Mammary epithelial cell (primary cell): ENCODE measurements at places on chromosomes 13 and 19.

DNA sequence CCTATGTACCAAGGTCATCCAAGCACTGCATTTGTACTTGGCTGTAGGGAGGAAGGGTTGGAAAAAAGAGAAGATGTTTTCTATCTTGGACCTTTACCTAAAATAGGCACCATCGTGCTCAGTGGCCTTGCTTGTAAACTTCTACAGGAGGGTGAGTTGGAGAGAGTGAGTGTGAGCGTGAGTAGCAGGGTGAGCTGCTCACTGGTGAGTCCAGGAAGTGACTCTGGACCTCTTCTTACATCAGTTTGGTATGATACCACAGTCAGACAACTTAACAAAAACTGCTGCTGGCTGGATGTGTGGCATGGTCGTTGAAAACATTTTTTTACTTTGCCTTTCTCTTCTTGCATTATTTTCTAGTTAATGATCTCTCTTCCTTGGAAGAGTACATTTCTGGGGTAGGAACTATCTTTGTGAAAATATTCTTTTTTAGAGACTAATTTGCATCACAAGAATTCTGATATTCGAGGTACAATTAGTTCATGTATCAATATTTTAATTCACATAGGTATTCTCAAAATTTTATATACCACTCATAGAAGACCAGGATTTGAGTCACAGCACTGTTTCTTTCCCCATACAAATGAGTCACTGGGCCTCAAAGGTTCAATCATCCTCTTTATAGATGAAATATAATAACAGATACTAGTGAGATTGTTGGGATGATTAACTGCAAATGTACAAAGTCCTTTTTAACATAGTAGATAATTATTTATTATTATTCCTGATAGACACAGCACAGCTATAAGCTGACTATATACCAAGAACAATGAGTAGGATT is 651 bp downstream of the SERPINE3 start:
- DNase-seq: peak; percentile 38

DNA sequence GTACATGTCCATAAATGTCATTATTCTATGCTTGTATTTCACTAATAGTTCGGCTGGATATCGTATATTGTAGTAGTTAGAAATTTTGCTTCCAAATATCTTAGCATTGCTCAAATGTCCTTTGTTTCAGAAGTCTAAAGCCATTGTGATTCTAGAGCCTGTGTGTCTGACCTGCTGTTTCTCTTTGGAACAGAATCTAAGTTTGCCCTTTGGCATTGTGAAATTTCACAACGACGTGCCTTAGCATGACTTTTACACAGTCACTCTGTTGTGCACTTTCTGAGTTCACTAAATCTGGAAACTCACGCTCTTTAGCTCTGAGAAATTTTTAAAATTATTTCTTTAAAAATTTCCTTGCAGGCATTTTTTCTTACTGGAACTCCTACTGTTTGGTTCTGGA is 152.2 kb downstream of the TBC1D4 start:
- DNase-seq: peak; percentile 64

DNA sequence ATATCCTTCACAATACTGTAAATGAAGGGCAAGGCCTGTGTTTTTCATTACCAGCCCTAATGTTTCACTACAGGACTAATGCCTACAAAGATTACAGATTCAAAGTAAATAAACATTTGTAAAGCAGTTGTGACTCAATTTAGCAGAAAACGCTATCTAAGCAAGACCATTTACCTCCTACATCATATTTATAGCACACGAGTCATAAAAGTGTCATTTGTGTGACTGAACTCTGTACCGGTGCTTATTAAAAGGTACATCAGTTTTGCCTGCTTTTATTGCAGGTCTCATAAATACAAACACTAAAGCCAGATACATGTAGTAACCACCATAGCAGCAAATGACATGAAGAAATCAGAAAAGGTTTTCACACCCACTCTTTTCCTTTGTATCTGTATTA is 61.5 kb upstream of the SLC15A1 start:
- no peak for DNase-seq

DNA sequence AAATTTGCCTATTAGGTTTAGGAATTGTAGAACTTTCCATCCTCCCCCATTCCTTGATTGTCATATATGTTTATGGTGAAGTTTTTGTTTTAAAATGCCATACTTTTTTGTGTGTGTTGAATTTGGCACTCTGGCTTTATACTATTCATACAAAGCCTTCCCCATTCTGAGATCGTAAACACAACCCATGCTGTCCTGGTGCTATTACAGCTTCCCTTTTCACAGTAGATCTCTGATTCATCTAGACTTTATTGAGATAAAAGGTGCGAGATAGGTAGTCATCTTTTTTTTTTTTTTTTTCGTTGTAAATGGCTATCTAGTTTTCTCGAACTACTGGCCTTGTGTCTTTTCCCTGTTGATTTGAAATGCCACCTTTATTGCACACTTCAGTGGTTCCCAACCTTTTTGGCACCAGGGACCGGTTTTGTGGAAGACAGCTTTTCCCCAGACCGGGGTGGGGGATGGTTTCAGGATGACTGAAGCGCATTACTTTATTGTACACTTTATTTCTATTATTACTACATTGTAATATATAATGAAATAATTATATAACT is 94.6 kb downstream of the LRCH1 start:
- no peak for DNase-seq

- DNase-seq: no peak
These were observed 1.9 kb upstream of the SLITRK1 start for GRCh38 chr13:83884141-83884540.

DNA sequence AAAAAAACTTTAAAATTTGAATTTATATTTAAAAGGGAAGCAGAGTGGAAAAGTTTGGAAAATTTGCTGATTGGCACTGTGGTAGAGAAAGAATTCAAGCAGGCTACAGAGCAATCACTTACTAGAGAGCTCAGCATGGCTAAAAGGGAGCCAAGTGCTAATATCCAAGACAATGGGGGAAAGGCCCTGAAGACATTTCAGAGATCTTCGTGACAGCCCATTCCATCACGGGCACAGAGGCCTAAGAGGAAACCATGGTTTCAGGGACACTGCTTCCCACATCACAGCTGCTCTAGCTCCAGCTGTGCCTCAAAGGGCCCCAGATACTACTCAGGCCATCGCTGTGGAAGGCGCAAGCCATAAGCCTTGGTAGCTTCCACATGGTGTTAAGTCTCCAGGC is 73.7 kb downstream of the SGCG start:
- no peak for DNase-seq

DNA sequence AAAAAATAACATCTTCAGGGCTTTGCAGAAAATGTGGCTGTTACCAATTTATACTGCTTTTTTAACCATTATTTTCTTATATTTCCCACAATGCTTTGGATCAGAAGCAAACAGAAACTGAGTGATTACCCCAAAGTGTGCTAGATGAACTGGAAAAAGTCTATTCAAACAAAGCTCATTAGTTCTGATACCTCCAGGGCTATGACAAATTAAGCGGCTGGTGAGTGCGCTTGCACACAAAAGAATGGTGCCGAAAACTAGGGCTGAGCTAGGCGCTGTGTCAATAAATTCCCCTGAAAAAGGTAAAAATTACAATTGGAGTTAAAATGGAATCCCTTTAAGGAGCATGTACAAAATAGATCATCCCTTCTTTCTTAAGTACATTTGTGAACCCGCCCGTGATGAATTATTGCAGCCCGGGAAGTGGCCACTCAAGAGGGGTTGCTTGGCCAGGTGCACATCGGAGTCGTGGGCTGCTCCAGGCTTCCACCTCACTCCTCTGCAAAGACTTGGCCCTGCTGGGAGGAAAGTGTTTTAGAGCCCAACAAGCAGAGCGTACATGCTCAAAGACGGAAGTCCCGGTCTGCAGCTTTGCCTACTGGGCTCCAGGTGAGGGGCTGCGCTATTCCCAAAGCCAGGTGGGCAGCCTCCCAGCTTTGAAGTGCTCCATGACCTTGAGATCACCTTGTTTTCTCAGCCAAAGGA is 164.0 kb upstream of the ZNF507 start:
- no peak for DNase-seq

DNA sequence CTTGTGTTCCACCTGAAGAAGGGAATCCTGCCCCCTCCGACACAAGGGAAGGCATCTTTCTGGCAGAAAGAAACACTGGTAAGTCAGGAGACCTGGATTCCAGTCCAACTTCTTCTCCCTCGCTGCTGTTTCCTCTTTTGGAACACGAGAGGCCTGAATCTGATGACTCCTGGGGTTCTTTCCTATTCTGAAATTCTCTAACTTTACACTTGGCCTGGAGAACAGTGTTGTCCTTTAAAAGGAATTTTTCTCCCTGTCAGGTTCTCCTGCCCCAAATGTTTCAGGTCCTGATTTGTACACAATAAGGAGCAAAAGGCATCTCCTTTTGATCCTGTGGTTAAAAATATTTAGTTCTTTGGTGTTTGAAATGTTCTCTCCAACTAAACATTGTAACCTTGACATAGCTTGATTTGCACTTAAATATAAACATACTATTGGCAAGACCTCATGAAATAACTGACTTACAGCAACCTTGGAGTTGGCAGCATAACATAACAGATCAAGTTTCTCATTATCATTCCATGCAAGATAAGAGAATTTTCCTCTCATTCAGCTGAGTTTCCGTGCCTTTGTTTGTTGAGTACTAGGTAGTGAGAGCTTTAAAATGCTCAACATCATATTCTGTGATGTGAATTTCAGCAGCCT is 244.8 kb downstream of the COG6 start:
- no peak for DNase-seq

DNA sequence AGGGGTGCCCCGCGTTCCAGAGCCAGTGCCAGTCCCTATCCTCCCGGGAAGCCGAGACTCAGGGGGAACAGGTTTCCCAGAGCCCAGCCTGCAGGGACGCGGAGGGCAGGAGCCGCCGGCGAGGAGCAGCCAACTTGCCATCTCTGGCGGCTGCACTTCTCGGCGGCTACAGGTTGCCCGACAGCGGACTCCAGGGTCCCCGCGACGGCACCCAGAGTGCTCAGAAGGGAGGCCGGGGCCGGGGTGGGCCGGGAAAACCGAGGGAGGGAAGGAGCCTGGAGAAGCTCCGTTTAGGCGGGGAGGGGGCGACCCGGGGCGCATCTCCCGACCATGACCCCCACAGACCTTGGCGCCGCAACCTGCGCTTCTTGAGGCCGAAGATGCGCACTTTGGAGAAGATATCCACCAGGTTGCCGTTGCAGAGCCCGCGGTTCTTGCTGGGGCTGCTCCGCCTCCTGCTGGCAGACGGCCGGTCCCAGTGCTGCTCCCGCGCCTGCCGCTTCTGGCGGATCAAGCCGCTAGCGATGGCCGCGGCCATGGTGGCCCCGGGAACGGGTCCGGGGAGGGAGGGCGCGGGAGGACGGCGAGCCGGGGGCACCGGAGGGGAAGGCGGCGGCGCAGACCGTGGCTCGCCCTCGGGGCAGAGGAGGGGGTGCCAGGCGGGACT is 463.8 kb downstream of the ITGBL1 start:
- peak; percentile 6 for DNase-seq

- no peak for DNase-seq
These were observed 8.5 kb upstream of the QTRT1 start for GRCh38 chr19:10692673-10693264.

DNA sequence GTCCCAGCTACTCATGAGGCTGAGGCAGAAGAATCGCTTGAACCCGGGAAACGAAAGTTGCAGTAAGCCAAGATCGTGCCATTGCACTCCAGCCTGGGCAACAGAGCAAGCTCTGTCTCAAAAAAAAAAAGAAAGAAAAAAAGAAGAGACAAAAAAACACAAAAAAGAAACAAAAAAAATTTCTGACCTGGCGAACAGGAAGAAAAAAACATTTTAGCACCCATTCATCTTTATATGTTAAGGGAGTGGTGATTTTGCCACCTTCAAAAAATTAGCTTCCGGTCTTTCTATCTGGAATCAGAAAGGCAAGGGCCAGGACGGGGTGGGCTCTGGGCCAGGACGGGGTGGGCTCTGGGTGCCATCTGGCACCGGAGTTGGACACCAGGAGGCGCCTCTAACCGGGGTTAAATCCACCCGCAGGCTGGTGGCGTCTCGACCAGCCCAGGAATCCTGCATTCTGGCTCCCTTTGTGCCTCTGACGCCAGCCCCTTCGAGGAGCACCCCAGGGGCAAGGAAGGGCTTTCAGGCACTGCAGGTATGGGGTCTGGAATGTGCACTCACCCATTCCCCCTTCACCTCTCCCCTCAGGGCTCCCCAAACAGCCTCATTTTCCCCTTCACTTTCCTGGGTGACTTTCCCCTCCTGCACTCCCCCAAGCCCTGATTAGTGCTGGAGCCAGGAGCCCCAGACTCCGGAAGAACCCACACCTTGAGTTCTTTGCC is 10.4 kb upstream of the ZSWIM4 start:
- DNase-seq: peak; percentile 37

GRCh38 chr19:4597278-4597974 is 37.9 kb upstream of the SEMA6B start:
- DNase-seq: no peak

GRCh38 chr13:64397701-64398100 is 2832.4 kb downstream of the PCDH9 start:
- DNase-seq: no peak

DNA sequence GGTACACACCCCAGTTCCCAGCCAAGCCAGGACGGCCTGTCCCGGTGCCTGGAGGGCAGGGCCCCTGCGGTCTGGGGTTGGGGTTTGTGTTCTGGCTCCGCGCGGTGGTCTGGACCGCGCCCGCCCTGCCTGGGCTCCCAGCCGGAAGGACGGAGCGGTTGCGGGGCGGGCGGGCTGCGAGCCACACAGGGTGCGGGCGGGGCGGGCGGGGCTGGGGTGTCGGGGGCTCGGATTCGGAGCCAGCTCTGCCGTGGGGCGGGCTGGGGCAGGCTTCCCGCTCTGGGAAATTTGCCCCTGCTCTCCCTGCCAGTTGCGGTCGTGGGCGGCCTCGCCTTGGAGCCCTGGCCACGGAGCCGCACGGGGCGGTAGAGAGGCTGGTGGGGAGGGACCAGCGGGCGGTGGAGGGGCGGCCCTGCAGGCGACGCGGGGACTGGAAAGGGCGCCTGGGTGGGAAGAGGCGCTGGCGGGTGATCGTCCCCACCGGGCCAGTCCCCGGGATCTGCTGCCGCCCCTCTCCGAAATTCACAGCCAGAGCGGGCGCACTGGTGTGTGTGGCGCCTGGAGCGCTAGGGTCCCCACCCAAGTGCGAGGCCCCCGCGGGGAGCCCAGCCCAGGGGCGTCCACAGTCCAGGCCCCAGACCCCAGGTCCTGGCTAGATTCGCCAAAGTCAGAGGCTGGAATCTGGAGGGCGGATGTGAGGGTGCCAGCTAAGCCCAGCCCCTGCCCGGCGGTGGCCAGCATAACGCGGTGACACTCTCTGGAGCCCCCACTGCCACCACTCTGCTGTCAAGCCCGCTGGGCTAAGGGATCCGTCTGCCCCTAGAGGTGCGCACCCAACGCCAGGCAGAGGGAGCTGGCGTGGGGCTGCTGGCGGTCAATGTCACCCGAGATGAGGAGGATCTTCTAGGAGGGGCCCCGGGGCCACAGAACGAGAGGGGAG is 11.0 kb upstream of the ZNF492 start:
- no peak for DNase-seq

- peak; percentile 26 for DNase-seq
These were observed at the start of gene DCLK1 for GRCh38 chr13:36131222-36131930. Gene DCLK1, minus strand, starts transcription at chr13:36131382.

DNA sequence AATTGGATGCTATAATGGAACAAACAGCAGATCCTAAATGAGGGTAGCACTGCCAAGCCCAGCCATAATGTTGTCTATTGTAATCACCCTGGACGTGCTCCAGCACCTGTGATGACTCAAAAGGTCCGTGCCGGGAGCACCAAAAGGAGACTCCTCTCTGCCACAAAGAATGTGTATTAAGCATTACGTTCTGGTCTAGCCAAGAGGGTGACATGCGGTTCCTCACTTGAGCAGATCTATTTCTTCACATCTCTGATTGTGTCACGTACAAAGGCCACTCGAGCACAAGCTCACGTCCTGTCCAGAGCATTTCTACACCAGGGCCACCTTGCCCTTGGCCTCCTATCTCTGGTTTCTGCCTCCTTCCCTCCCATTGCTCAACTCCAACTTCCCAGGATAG is 219.9 kb upstream of the IRS2 start:
- DNase-seq: peak; percentile 93
